ENCODE measurements at places on chromosomes 2 and 18.
A peak's percentile ranks its signal among the peaks of the same experiment; 100 is the strongest.

GRCh38 chr2:72457801-72458516 is 310.3 kb upstream of the CYP26B1 start:
- DNase-seq, result peak; percentile 36

- no peak for DNase-seq
Observed at GRCh38 chr18:4251873-4252272, 203.2 kb downstream of the DLGAP1 start.

- no peak for DNase-seq
Observed at GRCh38 chr2:227402959-227403358, 15.2 kb upstream of the SCYGR1 start.

DNA sequence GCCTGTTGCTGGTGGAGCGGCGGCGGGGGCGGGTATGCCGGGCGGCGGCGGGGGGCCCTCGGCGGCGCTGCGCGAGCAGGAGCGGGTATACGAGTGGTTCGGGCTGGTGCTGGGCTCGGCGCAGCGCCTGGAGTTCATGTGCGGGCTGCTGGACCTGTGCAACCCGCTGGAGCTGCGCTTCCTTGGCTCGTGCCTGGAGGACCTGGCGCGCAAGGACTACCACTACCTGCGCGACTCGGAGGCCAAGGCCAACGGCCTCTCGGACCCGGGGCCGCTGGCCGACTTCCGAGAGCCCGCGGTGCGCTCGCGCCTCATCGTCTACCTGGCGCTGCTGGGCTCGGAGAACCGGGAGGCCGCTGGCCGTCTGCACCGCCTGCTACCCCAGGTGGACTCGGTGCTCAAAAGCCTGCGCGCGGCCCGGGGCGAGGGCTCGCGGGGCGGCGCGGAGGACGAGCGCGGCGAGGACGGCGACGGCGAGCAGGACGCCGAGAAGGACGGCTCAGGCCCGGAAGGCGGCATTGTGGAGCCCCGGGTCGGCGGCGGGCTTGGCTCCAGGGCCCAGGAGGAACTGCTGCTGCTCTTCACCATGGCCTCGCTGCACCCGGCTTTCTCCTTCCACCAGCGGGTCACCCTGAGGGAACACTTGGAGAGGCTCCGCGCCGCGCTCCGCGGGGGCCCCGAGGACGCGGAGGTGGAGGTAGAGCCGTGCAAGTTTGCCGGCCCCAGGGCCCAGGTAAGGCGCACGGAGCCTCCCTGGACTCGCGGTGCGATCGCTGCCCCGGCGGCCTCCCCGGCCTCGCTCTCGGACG is 1.0 kb downstream of the ZCCHC2 start:
- no peak for DNase-seq

- no peak for DNase-seq
Observed at GRCh38 chr2:120747281-120747680, 11.6 kb downstream of the GLI2 start.

GRCh38 chr2:104412384-104412783 is 441.5 kb upstream of the POU3F3 start:
- DNase-seq, result peak; percentile 65

Measured in SK-MEL-5 (cell line).